ENCODE measurements at places on chromosomes 1 and 21. TPM values are rescaled to one million over a fixed set of nuclear protein-coding genes. Genes with fewer than 3 reads are reported as not detected.

DNA sequence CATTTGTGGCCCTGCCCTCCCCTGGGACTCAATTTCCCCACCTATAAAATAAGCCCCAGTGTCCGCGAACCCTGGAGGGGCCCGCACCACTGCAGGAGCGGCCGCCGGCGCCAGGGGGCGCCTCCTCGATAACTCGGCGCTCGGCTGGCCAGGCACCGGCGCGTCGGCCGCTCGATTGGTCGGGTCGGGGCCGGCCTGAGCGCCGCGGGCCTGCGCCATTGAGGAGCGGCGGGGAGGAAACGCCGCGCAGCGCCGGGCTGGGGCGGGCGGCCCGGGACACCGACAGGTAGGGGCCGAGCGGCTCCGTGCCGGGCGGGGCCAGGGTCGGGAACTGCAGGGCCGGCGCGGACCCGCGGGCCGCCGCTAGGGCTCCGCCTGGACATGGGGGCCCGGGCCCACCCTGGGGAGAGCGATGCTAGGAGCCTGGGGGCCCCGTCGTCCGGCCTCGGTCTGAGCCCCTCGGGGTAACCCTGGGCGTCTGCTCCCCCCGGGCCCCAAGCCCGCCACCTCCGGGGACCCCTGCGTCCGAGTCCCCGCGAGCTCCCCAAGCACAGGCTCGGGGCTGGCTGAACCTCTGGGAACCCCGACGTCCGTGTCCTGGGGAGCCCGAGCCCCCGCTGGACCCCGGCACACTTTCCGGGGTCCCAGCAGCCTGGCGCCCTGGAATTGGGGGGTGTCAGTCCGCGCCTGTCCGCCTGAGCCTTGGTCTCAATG is at the start of gene VPS13D:
Gene VPS13D (plus strand): TSS at position 196 of the 714 bp plus-strand sequence. CDS start 4,237 bp downstream, outside the sequence.
- H3K36me3 ChIP-seq = peaks cover 13% of the 10 kb centered on the region
- peak within 1 kb of the TSS; percentile 92 for H3K27ac ChIP-seq
- DNase-seq = peak; percentile 70

DNA sequence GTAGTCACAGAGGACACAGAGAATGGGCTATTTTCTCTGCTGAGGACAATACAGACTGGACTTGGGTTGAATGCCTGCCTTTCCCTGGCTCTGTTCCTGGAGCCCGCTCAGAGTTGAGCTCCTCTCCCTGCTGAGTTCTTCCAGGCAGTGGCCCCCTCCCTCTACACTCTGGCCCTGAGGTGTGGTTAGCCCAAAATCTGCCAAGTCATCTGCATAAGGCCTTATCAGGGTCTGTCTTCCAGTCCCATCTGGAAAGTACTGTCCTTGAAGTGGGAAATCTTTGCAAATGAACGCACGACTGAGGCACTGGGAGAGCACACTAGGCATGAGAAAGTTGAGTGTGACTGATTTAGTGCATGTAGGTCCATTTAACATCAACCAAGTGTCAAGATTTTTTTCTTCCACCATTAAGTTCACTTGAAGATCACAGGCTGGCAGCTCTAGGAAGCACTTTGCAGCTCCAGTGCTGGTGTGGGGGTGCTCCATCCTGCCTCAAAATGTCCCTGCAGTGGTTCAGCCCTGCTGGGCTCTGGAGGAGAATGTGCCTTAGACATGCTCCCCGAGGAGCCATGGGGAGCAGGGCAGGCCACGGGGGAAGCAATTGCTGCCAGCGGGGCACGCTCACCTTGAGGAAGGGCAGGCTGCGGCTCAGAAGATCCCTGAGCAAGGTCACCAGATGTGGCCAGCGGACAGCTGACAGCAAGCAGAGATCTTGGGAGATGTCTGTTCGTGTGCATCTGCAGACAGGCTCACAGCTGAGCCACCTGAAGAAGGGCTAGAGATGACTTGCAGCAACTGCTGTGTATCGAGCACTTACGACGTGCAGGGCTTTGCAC is 41.5 kb downstream of the IER5 start:
- no peak for DNase-seq
- H3K4me1 ChIP-seq = peaks cover 6% of the 10 kb centered on the region
- H3K4me3 ChIP-seq = no peak overlapping the region

- no peak overlapping the region for H3K4me3 ChIP-seq
- no peak overlapping the region for H3K27ac ChIP-seq
- no peaks in the 10 kb centered on the region for H3K36me3 ChIP-seq
- no peak for DNase-seq
- no peaks in the 10 kb centered on the region for H3K27me3 ChIP-seq
These were observed 132.6 kb upstream of the DUSP10 start for GRCh38 chr1:221874285-221875003.

Gene C1orf94
- total RNA-seq = not detected

GRCh38 chr1:13813398-13814012 is 113.5 kb downstream of the PRDM2 start:
- no peak overlapping the region for H3K27ac ChIP-seq
- no peaks in the 10 kb centered on the region for H3K27me3 ChIP-seq
- H3K4me3 ChIP-seq = no peak overlapping the region
- DNase-seq = peak; percentile 31
- no peaks in the 10 kb centered on the region for H3K4me1 ChIP-seq

GRCh38 chr1:31869449-31869848 is 53.6 kb upstream of the SPOCD1 start:
- no peaks in the 10 kb centered on the region for H3K27me3 ChIP-seq
- H3K27ac ChIP-seq = no peak overlapping the region

Gene CD84
- 25.1 TPM for total RNA-seq

Gene NCAM2
- not detected for total RNA-seq

DNA sequence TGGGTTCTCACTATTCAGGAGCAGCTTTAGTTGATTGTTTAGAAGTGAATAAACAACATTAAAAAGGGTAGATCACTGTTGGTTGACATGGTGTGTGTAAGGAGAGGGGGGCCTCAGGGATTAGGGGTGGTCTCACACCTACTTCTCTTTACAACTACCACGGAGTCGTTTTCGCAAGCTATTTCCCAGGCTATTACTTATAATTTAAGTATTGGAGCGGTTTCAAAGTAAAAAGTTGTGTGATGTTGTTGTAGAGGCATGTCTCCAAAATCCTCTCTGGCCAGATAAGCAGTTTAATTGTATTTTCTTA is 1.3 kb downstream of the GPSM2 start:
- H3K4me1 ChIP-seq = peaks cover 4% of the 10 kb centered on the region
- H3K36me3 ChIP-seq = no peaks in the 10 kb centered on the region
- no peaks in the 10 kb centered on the region for H3K27me3 ChIP-seq
- no peak for DNase-seq
- H3K27ac ChIP-seq = no peak overlapping the region
- peak overlapping the region; percentile 68 for H3K4me3 ChIP-seq

DNA sequence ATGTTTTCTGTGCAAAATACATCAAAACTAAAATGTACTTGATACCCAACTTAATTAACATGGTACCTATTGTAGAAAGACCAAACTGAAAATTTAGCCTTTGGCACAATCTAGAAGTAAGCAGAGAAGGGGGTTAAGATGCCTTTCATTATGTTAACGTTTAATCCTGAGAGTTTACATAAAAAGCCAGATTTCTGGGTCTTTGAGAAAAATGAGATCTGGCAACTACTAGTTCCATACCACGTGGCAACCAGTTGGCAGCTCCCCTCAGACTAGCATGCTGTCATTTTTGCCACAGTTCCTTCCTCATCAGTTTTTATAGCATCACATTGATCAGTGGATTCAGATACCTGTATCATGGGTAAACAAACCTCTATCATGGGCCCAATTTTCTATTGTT is 1.5 kb downstream of the RO60 start:
- no peak for DNase-seq
- H3K4me3 ChIP-seq = peak overlapping the region; percentile 96
- peaks cover 22% of the 10 kb centered on the region for H3K4me1 ChIP-seq
- H3K27ac ChIP-seq = peak overlapping the region; percentile 89
- no peaks in the 10 kb centered on the region for H3K36me3 ChIP-seq

- H3K27me3 ChIP-seq = no peaks in the 10 kb centered on the region
- H3K36me3 ChIP-seq = no peaks in the 10 kb centered on the region
- H3K27ac ChIP-seq = no peak overlapping the region
- no peak for DNase-seq
- H3K4me1 ChIP-seq = no peaks in the 10 kb centered on the region
- H3K4me3 ChIP-seq = no peak overlapping the region
These were observed 17.1 kb upstream of the PRRC2C start for GRCh38 chr1:171468120-171468750.

Gene CDK11A
- 139 TPM for total RNA-seq

DNA sequence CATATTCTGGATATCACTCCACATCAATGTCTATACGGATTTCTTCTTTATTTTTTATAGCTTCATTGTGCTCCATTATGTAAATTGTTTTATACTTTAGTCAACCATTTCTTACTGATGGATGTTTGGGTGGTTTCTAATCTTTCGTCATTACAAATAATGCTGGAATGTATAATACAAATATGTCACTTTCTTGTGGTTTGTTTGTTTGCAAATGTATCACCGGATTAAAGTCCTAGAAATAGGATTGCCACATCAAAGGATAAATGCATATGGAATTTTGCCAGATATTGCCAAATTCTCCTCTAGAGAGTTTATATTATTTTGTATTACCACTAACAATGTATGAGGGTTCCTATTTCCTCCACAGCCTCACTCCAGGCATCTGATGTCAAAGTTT is 48.7 kb upstream of the PRDM2 start:
- no peak overlapping the region for H3K27ac ChIP-seq
- H3K4me1 ChIP-seq = no peaks in the 10 kb centered on the region
- no peak for DNase-seq
- no peaks in the 10 kb centered on the region for H3K27me3 ChIP-seq
- H3K4me3 ChIP-seq = no peak overlapping the region
- H3K36me3 ChIP-seq = no peaks in the 10 kb centered on the region

Gene CRP
- total RNA-seq = not detected

DNA sequence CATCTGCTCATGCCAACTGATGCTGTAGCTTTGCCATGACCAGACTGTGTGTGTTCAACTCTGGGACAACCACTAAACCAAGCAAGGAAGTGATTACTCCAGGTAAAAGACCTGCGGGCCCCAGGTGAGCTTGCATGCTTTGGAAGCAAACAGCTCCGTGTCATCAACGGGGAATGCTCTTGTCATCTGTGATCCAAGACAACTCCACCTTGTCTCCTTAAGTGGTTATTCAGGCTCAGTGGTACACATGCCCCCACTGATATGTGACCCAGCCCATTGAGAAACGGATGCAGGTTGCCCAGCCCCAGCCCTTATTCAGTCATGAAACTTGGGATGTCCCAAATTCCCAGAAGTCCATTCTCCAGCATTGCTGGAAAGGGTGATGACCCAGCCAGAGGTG is 89.0 kb downstream of the TIAM1 start:
- H3K27ac ChIP-seq = no peak overlapping the region
- H3K4me1 ChIP-seq = no peaks in the 10 kb centered on the region
- H3K27me3 ChIP-seq = no peaks in the 10 kb centered on the region
- H3K36me3 ChIP-seq = no peaks in the 10 kb centered on the region
- DNase-seq = no peak
- H3K4me3 ChIP-seq = no peak overlapping the region

DNA sequence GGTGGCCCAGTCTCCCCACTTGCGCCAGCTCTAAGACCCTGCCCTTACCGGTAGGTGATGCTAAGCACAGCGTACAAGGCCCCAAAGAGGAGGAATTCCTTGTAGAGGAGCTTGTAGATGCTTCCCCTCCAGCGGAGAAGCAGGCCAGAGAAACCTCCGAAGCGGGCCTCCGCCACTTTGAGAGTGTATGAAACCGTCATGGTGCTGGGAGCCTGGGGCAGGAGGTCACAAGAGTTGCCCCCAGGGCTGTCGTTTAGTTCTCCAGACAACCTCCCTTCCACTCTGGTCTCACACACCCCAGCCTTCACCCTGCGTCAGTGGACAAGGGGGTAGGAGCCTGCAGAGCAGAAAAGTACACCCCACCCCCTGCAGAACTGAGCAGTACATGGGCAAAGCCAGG is 464 bp downstream of the BEST4 start:
- no peak overlapping the region for H3K27ac ChIP-seq
- peaks cover 25% of the 10 kb centered on the region for H3K4me1 ChIP-seq
- no peaks in the 10 kb centered on the region for H3K27me3 ChIP-seq
- no peaks in the 10 kb centered on the region for H3K36me3 ChIP-seq

GRCh38 chr1:15524283-15525049 is 451 bp upstream of the CASP9 start:
- peak overlapping the region; percentile 100 for H3K27ac ChIP-seq
- H3K4me1 ChIP-seq = peaks cover 21% of the 10 kb centered on the region
- H3K27me3 ChIP-seq = no peaks in the 10 kb centered on the region
- peak overlapping the region; percentile 60 for H3K4me3 ChIP-seq

- H3K4me3 ChIP-seq = no peak overlapping the region
- no peaks in the 10 kb centered on the region for H3K27me3 ChIP-seq
- H3K36me3 ChIP-seq = peaks cover 23% of the 10 kb centered on the region
- H3K27ac ChIP-seq = peak overlapping the region; percentile 70
- peak; percentile 43 for DNase-seq
These were observed 32.5 kb downstream of the XKR8 start for GRCh38 chr1:27992276-27992675.

Gene ESRRG
- total RNA-seq = not detected

DNA sequence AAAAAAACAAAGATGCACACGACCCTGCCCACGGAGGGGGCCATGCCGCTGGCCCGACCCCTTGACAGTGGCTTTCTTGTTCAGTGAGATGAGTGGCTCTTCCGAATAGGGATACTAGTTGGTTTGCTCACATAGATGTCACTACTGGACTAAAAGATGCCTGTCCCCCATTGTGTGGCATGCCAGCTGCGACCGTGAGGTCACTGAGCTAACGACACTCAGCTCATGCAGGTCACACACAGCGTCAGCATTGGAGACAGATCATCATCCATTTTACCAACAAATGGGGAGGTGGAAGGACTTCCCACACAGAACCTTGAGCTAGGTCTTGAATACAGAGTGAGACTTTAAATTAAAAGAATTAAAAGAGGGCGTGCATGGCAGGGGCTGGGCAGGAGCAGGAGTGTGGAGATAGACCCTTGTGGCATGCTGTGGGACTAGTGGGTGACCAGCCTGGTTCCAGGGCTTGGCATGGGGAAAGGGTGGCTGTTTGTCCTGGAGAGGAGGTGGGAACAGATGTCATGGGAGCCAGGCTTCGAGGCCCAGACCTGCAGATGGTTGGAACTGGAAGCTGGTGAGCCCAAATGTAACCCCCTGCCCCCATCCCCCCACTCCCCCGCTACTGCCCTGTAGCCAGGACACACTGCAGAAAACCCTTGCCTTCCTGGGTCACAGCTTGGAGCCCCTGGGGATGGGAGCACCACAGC is 12.4 kb downstream of the SLC1A7 start:
- no peaks in the 10 kb centered on the region for H3K27me3 ChIP-seq
- no peaks in the 10 kb centered on the region for H3K36me3 ChIP-seq
- H3K4me3 ChIP-seq = no peak overlapping the region
- DNase-seq = no peak
- H3K27ac ChIP-seq = no peak overlapping the region

DNA sequence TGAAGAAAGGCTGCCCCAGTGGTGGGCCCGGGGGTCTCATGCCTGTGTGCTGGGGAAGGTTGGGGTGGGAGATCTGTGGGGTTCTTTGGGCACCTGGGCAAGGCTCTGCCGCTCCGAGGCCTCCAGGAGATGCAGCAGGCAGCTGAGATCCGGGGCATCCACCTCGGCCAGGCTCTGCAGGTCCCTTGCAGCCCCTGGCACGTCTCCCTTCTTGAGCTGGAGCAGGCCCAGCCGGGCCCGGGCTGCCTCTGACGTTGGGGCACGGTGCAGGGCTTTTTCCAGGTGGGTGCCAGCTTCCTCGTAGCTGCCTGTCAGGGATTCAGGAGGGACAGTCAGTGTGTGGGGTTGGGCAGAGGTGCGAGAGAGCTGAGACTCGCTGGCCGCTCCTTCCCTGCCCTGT is 11.4 kb upstream of the MMEL1 start:
- H3K27me3 ChIP-seq = no peaks in the 10 kb centered on the region
- no peaks in the 10 kb centered on the region for H3K36me3 ChIP-seq
- no peak overlapping the region for H3K4me3 ChIP-seq

Gene NCF2
- total RNA-seq = 145 TPM

Measured in naive thymus-derived CD4-positive, alpha-beta T cell (primary cell).